ENCODE measurements at places on chromosomes 6 and 20.

DNA sequence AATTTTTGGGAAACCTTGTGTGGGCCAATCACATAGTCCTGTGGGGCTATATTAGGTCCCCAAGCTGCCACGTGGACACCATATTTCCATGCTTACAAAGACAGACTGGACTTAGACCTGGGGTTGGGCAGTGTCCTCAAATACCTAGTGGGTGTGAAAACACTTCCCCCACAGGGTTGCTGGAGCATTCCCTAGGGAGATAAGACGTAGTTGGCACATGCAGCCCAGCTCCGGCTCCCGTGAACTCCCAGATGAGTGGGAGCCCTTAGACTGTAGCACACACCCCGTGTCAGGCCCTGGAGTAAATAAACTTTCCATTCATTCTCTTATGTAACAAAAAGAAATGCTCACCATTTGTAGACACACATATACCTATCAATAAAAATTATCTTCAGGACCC lies 14.2 kb downstream of the KCNG1 start:
- no peak for DNase-seq

DNA sequence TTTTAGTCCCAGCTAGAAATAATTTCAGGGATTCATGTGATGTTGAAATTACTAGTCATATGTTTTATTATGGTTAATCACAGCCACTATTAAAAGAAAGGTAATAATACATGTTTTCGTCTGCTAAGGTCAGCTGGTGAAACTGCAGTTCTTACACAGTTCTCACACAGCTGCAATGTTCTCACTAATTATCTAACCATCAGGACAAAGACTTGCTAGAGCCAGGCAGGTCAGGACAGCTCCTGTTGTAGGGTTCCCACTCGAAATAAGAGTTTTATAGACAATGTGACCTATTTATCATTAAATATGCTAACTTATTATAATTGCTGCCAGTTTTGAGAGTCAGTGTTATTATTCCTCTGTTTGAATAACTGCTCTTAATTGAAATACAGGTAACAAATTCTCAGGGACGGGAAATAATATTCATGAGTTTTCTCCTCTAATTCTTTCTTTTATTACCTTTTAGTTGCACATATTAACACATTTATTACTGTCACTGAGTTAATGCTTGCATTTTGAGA lies 97.9 kb downstream of the GJA1 start:
- DNase-seq: no peak

- no peak for DNase-seq
Measured at GRCh38 chr6:35717449-35718374, 19.1 kb upstream of the ARMC12 start.

DNA sequence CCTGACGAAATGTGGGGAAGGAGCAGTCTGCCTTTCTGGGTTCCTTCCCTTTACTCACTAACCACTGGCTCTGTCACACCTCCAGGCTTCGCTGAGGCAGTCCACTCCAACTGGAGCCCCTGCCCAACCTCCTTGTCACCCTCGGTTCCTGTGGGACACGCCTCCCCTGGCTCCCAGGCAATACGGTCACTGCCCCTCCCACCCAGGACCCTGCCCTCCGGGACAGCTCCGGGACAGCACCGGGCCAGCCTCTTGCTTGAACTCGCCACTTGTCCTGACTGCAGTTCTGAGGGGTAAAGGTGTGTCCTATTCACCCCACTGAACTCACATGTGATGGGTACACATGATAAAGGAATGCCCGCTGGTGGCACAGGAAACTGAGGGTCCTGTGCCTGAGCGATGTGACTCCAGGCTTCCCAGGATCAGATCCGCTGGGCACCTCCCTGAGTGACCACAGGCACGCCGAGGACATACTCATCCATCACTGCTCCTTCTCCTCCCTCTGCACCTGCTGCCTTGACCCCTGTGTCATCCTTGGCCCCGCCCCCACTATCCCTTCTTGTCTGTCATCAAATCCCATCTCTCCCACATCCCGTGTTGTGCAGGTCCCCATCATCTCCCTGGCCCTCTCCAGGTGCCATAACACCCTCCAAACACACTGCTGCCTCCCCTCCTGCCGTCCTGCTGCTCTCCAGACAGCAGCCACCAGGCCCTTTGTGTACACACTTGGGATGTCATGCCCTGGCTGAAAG lies 7.9 kb downstream of the SDCBP2 start:
- no peak for DNase-seq

GRCh38 chr20:4702562-4703280 lies 19.0 kb upstream of the PRND start:
- no peak for DNase-seq

- no peak for DNase-seq
Measured at GRCh38 chr6:57048577-57048976, 2.1 kb downstream of the KIAA1586 start.

- DNase-seq: peak; percentile 77
Measured at GRCh38 chr20:50957798-50958614, at the start of gene DPM1. Gene DPM1, minus strand, starts transcription at chr20:50958532. Its CDS starts 9 bp downstream, at chr20:50958523.

- DNase-seq: no peak
Measured at GRCh38 chr6:4381381-4381780, 246.0 kb upstream of the ECI2 start.

- no peak for DNase-seq
Measured at GRCh38 chr6:16953905-16954304, 147.9 kb upstream of the STMND1 start.

- DNase-seq: no peak
Measured at GRCh38 chr20:37543828-37544227, 16.2 kb upstream of the BLCAP start.

GRCh38 chr20:4073852-4074741 lies 58.7 kb upstream of the RNF24 start:
- no peak for DNase-seq

GRCh38 chr6:109508166-109508860 lies 25.3 kb upstream of the ZBTB24 start:
- no peak for DNase-seq

GRCh38 chr20:51818479-51819008 lies 16.2 kb upstream of the SALL4 start:
- DNase-seq: no peak

- DNase-seq: no peak
Measured at GRCh38 chr6:137830511-137830911, 36.5 kb upstream of the TNFAIP3 start.

GRCh38 chr6:158353883-158354877 lies 41.9 kb downstream of the TULP4 start:
- DNase-seq: no peak

DNA sequence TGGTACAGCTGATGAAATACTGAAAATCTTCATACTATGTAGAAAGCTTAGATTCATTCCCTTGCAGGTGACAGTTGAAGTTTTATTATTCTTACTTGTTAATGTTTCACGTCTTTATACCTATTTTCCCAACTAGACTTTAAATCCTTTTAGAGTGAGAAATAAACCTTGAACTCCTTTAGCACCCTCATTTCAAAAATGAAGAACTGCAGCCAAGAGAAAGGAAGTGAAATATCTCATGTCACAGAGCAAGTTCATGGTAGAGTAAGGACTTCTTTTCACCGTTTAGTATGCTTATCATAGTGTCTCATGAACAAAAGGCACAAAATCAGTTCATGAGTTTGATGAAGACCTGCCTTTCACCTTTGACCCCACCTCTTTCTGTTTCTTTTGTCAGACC lies 38.5 kb downstream of the ORC3 start:
- DNase-seq: no peak

DNA sequence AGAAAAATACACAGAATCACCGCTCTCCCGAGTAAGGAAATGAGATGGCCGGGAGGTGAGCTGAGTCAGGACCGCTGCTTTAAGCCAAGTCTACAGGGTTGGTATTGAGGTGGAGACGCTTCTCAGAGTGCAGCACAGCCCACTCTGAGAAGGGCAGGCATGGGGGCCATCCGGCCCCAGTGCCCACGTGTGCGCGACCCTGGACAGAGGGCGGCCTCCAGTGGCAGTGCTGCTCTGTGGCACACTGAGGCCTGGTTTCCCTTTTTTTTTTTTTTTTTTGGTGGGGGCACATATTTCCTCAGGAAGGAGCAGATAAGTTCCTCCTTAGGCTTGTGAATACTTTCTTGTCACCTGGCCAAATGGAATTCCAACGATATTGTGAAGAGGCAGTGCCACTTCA lies 88.8 kb downstream of the FOXC1 start:
- no peak for DNase-seq

- DNase-seq: no peak
Measured at GRCh38 chr6:146851837-146852236, 253.1 kb downstream of the ADGB start.

GRCh38 chr20:26218301-26218700 lies 521.6 kb upstream of the ZNF337 start:
- DNase-seq: no peak

DNA sequence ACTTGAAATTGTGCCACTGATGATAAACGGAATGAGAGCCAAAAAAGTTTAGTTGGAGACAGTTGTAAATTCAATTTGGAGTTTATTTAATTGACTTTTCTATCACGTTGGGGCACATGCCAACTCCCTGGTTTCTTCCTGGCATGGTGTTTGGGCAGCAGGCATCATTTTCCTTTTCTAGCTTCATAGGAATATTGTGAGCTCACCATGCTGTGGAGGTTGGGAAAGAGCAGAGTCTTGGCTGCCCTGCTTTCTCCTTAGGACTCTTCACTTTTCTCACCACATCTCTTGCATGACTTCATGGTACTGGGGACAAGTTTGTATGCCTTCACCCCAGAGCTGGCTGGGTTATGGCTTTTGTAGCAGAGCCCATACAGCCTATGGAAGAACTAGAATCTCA lies 6.4 kb downstream of the SCAND1 start:
- no peak for DNase-seq

GRCh38 chr20:63318391-63319163 lies 25.6 kb downstream of the COL20A1 start:
- no peak for DNase-seq

- DNase-seq: no peak
Measured at GRCh38 chr20:58888103-58888502, 35.6 kb downstream of the GNAS start.

DNA sequence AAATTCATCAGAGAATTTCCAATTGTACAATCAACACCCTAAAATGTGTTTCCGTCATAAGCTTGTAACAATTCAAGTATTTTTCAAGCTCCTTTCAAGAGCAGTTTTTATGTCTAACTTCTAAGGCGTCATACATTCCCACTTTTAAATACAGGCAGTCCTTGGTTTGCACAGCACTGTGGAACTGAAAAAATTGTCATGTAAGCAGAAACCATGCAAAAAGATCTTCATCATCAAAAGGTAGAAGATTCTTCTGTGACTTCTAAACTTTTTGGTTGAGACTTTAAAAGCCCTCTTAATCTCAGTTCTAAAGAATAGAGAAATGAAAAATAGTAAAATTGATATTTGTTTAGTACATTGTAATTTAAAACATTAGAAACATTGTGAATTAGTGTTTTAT lies 315.6 kb downstream of the TPBG start:
- no peak for DNase-seq

- no peak for DNase-seq
Measured at GRCh38 chr20:49682278-49682677, 31.4 kb downstream of the B4GALT5 start.

- no peak for DNase-seq
Measured at GRCh38 chr6:143750877-143751276, 73.1 kb downstream of the PHACTR2 start.

DNA sequence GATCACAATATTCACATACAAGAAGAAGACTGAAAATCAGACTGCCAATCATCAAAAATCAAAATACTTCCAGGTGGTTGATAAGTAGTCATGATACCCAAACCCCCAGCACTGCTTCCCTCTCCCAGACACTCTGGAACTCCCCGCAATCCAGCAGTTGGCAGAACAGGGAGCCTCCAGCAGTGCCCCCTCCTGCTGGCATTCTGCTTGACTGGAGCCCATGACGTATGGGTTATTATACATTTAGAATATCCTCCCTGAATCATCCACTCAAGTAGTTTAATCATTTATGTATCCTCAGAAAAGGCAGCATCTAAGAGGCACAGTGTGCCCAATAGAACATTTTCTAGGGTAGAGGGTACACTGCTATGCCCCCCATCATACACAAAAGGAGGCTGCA lies 9.3 kb upstream of the OGFRL1 start:
- no peak for DNase-seq

DNA sequence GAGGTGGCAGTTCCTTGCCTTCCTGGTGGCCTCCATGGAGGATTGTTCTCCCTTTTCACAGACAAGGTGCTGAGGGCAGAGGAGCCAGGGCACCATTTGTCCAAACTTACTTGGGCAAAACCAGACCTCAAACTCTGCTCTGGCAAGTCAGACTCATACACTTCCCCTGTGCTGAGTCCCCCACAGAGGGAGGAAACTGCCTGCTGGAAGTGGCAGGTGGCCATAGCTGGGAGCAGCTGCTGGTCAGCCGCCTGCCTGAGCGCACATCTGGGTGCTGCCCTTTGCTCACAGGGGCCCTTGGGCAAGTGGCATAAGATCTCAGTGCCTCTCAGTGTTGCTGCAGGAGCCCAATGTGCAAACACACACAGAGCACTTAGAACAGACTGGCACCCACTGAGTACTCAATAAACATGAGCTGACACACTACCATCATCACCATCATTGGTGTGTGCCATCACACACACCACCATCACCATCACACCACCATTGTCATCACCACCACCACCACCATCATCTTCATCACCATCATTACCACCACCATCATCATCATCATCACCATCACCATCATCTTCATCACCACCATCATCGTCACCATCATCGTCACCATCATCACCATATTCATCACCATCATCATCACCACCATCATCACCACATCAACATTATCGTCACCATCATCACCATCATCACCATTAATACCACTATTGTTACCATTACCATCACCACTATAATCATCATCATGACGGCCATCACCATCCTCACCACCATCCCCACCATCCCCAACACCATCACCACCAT lies 17.6 kb downstream of the NOL4L start:
- DNase-seq: no peak

GRCh38 chr6:46420921-46421638 lies 70.2 kb downstream of the RCAN2 start:
- DNase-seq: no peak

DNA sequence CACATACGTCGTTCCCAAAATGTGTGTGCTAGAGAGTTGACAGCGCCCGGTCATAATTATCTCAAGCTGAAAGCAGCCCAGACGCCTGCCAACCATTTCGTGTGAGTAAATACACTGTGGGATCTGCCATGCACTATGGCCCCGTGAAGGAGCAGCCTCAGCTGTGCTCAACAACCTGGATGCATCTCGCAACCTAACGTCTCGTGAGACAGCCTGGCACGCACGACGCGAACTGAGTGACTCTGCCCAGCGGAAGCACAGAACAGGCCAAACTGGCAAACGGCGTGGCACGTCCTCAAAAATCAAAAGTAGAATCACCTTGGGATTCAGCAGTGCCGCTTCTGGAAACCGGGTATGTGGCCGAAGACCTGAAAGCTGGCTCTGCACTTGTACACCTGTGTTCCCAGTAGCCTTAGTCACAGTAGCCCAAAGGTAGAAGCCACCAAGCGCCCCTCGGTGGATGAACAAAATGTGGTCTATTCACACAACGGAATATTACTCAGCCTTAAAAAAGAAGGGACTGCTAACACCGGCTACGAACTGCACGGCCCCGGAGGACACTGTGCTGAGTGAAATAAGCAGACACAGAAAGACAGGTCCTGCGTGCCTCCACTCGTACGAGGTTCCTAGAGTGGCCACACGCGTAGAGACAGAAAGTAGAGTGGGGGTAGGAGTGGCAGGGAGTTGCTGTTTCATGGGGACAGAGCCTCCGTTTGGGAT lies 27.2 kb upstream of the SLCO4A1 start:
- no peak for DNase-seq

- no peak for DNase-seq
Measured at GRCh38 chr6:42642794-42643193, 79.0 kb downstream of the UBR2 start.

GRCh38 chr6:157981395-157982101 lies at the start of gene SYNJ2:
Gene SYNJ2, plus strand, starts transcription at chr6:157981863. Its CDS starts 99 bp downstream, at chr6:157981962.
- DNase-seq: peak; percentile 42
